ENCODE measurements at places on chromosomes 7 and 10.

DNA sequence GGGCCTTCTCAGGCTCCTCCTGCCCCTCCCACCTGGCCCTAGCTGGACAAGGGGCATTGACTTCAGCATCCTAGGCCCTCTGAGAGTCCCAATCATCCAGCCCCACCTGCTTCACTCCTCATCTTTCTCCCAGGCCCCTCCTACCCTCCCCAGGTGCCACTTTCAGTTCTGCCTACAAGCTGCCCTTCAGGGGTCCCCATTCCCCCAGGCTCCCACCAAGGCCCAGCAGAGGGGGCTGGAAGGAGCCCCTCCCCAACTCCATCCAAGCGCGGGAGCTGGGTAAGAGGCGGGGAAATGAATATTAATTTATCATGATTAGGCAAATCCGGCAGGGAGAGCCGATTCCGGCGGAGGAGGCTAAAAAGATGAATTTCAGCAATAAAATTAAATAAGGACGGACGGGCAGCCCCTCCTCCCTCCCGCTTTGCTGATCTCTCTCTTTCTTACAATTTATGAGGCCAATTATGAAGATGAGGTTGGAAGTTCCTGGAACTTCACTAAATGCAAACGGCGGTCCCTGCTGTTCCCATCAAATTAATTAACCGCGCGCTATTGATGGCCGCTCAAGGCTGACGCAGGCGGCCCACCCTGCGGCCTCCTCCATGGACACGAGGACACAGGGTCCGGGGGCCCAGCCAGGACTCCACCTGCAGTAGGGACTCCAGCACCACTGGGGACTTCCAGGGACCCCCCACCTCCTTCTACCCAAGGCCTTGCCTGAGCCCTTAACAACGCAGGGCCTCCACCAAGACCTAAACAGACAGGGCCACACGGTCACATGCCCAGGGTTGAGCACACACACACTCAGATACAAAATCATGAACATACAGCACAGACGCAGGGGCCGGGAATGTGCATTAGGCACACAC, 13.9 kb downstream of the POLL start:
- DNase-seq = no peak

DNA sequence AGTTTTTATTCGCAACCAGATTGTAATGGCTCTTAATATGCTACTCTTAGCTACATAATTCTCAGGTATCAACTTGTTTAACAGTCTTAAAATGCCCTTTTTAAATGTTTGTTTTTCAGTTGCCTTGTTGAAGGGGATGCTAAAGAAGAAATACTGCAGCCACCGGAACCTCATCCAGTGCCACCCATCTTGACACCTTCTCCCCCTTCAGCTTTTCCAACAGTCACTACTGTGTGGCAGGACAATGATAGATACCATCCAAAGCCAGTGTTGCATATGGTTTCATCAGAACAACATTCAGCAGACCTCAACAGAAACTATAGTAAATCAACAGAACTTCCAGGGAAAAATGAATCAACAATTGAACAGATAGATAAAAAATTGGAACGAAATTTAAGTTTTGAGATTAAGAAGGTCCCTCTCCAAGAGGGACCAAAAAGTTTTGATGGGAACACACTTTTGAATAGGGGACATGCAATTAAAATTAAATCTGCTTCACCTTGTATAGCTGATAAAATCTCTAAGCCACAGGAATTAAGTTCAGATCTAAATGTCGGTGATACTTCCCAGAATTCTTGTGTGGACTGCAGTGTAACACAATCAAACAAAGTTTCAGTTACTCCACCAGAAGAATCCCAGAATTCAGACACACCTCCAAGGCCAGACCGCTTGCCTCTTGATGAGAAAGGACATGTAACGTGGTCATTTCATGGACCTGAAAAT, 69.5 kb upstream of the RSBN1L start:
- peak; percentile 9 for DNase-seq

- peak; percentile 93 for DNase-seq
Measured at GRCh38 chr7:29494350-29494749, 69.3 kb upstream of the PRR15 start.

DNA sequence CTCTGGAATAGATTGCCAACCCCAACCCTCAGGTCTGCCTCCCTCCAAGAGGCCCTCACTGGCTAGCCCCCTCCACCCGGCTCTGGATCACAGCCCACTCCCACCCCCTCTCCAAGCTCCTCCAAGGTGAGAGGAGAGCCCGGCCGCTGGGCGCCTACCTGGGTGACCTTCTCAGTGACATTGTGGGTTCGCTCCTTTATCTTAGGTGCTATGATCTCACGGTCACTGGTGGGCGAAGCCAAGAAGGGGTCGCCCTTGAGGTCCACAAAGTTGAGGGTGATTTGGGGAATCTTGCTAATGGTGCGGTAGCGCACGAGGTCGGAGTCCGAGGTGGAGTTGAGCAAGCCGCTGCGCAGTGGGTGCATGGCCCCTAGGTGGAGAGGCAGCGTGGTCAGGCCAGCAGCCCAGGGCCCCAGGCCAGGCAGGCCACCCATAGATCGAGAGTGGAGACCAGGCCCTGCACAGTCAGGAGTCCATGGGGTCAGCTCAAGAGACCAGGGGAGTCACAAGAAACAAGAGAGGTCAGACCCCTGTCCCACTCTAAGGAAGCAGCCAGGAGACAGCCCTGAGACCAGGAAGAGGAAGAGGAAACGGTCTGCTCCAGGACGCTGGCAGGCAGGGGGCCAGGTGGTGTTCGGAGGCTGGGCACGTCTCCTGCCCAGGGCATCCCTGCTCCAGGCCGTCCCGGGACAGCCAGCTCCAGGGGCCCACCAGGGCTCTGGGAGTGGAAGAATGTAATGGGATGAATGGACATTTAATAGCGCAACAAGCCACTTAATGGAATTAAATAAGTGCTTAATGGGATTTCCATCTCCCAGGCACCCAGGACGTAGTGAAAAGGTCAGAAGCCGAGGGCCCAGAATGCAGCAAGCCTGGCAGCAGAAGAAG, 20.7 kb downstream of the KCNH2 start:
- no peak for DNase-seq

DNA sequence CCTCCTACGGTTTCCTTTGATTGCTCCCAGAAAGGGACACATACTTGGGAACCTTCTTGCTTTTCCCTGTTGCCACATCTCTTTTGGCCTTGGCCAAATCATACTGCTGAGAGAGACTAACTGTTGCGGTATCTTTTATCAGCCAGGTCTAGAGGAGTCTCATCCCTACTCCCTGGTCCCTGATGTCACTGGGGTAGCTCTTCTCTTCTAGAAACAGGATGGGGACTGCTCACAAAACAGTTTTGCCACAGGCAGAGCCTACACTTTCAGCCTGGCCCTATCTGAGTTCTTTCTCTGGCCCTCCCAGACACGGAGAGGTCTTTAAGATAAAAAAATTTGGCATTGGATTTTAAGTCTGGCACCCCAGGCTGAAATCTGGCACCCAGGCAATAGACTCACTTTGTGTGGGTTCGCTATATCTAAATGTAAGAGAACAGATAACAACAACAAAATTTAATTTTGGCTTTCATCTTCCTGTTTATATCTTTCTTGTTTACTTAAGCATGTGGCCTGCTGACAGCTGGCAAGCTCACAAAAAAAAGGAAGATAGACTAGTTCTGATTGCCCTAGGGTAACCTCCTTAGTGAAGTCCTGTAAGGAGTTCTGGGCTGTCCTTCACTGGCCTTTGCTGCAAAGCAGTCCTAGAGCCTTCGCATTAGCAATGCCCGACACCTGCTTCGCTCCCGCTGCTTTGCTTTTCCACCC, 228.3 kb upstream of the NPVF start:
- DNase-seq = no peak

DNA sequence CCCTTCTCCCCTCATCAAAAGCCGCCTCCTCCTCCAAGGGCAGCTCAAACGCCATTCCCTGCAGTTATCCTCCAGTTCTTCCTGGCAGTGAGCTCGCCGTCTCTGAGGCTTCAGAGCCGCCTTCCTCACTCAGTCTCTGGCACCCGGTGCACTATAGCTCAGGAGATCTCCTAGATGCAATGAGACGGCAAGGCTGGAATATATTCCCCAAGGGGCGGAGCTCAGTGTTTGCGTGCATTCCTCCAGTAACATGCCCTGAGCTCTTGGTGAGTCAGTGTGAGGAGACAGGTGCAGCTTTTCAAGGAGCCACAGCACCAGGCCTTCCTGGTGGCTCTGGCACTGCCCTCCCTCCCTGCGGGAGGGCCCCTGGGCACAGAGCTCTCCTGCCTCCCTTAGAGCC, 512.6 kb upstream of the FOXK1 start:
- DNase-seq = no peak

DNA sequence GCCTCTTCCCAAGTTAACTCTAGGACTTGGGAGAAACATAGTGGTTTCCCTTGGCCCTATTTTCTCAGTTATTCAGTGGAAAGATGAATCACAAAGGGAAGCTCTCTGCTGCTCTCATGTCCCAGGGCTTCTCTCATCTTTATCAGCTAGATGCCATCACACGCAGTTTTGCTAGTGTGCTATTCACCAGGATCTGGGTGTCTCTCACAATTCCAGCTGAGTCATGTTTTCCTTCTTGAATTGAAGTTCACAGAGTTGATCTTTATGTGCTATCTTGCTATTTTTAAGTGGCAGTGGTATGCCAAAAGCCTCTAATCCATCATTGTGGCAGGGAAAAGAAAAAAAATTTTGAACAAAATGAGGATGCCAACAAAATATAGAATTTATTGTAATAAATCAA, 101.3 kb downstream of the TWIST1 start:
- peak; percentile 65 for DNase-seq

DNA sequence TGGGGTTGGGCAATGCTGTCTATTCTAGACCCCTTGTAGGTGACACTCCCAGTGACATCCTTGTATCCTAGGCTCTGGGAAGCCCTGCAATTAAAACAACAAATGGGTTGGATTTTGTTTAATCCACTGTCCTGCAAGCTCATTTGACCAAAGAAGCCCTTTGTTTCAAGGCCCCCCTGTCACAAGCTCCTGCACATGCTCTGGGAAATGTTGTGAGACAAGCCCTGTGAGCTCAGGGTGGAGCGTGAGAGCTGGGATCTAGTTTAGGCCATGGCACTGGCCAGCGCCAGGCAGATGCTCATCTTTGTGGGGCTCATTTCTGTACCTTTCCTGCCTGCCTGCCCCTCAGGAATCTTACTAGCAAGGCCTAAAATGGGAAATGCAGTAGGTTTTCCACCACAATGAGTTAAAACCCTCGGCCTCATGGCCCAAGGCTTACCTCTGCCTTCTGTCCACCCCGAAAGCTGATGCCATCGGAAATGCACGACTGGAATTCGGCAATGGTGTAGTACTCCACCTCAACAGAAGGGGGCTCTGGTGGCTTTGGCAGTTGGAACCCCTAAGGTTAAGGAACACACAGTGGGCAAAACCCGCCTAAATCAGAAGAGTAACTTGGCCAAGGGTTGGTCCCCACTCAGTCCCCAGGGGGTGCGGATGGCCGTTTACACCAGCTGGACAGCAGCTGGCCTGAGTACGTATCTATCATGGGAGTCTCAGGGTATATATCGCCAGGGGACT, 112.0 kb downstream of the NEURL1 start:
- peak; percentile 56 for DNase-seq

GRCh38 chr7:68031180-68031943, 1034.7 kb downstream of the TYW1 start:
- DNase-seq = no peak

DNA sequence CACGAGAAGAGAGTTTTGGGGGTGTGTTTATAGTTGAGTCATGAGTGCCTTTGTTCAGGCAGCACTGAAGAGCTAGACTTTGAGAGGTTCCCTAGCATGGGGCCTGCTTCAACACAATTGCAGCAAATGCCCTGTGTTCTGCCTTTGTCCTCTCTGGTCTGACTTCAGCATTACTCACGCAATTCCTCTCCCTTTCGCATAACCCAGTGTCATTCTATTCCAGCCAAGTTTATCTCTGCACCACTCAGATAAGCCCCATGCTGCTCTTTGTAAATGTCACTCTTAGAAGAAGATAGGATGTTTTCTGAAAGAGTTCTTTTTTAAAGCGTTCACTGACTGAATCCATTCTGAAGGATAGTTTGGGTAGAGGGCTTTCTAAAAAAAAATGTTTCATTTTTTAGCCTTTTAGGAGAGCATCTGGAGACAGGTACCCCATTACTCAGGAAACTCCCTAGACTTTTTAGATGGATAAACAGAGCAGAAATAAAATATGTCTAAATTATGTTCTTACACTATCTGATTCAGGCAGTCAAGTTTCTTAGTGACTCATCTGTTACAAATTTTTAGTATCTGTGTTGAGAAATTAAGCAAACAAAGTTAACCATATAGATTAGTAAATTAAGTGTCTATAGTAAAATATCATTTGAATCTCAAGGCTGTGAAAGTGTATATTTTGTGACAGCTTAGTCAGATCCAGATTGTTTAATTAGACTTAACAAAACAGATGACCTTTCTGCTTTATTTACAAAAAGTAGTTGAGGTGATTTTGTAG, 318.5 kb downstream of the GPR158 start:
- peak; percentile 31 for DNase-seq

DNA sequence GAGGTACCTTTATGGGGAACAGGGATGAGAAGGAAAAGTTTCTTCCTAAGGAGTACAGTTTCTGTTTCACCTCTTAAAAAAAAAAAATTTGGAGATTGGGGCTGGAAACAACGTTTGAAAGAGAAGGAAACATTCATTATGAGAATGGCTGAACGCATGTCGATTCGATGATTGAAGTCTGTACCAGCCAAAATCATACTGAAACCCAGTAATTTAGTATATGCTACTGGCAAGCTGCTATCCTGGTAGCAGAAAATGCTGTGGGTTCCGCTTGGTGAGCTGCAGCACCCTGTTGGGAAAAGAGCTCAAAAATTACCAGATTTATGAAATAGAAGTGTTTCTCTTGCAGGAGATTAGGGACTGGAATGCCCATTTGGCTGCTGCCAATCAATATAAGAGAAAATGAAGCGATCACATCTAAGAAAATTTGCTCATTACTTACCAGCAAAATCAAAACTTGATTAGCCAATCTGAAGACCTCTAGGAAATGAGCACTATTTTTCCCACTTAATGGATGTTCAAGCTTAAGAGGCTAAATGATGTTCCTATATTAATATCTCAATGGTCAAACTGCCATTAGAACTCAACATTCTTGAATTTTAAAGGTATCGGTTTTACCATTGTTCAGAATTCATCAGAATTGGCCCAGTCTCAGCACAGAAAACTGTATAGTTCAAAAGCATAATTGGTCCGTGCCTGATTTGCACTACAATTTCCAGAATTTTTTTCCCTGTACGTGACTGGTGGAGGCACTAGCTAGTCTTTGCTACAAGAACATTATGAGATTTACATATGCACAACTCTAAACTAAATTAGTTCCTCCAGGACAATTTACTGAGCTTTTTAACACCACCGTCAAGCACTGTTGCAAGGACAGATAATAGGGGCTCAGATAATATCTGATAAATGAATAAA, 1.2 kb upstream of the ITGB1 start:
- no peak for DNase-seq

GRCh38 chr10:72552857-72553256, 73.0 kb downstream of the MICU1 start:
- peak; percentile 87 for DNase-seq

DNA sequence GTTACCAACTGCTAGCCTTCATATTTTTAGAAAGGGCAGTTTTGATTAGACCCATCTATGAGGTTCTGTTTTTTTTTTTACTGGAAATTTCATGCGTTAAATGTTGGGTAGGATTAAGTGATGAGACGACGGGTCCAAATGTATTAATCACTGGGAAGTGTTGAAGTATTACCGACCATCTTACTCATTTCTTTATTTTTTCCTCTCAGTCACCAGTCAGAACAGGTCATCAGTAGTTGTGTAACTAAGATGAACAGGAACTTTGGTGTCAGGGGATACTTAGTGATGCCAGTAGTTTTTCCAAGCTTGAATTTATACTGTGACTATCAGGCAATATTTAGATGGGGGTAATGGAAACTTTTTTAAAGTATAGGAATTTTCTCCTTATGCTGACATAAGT, 14.2 kb downstream of the TFAM start:
- DNase-seq = peak; percentile 32

Measured in fibroblast of upper back skin (primary cell).